ENCODE measurements at places on chromosomes 3 and 15.

DNA sequence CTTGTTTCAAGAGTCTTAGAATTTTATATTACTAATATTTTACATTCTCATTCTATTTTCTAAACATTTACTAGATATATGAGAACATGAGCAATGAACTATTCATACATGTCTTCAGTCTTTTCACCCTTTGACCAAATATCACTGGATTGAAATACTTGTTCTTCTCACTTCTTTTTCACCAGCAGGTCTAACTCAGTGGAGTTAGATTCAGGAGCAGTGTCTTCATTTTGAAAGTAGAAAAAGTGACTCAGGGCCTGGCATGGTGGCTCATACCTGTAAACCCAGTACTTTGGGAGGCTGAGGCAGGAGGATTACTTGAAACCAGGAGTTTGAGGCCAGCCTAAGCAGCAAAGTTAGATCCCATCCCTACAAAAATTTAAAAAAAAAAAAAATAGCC, 70.8 kb downstream of the USP13 start:
- DNase-seq = no peak

GRCh38 chr3:172279191-172279640, 169.0 kb downstream of the GHSR start:
- DNase-seq = no peak

DNA sequence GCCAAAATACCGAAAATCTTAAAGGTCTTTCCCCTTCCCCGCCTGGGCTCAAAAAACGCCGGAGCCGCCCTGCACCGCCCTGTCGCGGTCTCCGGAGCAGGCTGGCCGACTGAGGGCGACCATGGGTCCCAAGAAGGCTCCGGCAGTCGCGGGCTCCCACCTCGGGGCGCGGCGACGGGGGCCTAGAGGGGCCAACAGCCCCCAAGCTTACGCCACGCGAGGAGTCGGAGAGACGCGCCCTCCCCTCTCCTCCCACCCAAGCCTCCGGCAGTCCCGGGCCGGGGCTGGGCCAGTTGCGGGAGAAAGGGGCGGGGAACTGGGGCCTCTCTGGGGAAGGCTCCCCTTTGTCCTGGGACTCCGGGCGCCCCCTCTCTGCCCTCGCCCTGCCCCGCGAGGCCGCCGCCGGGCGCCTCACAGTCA, 69.2 kb downstream of the GOLGA8B start:
- DNase-seq = no peak

GRCh38 chr15:36550650-36551049, 28.8 kb upstream of the CDIN1 start:
- DNase-seq = no peak

GRCh38 chr3:13546667-13547171, 2.2 kb upstream of the FBLN2 start:
- DNase-seq = no peak

DNA sequence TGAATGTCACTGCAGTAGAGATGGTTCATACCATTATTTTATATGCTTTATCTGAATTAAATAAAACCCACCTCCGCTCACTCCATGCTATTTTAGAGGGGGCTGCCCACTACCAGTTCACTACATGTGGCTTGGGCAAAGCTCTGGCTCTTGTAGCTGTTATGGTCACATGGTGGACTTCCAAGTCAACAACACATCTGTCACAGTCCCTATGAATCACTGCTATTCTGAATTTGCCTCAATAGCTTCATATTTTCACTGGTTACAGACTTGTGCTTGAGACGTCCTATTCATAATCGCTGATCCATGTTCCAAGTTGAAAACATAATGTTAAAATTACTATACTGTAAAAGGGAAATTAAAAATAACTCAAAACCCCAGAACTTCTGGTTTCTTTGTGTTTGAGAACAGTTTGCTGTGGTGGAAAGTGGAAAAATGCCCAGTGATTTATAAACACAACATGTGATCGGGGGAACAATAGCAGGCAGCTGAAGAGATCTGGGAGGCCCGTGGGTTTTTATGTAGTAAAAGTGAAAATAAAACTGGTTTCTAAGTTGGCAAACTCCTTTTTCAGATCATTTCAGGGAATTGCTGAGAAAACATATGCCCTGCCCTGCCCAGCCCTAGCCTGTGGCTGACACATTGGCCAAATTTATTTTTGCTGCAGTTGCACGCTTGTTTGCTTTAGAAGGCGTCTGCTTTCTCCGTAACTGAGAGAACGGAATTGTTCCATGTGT, 128.8 kb upstream of the PRR23C start:
- DNase-seq = no peak

DNA sequence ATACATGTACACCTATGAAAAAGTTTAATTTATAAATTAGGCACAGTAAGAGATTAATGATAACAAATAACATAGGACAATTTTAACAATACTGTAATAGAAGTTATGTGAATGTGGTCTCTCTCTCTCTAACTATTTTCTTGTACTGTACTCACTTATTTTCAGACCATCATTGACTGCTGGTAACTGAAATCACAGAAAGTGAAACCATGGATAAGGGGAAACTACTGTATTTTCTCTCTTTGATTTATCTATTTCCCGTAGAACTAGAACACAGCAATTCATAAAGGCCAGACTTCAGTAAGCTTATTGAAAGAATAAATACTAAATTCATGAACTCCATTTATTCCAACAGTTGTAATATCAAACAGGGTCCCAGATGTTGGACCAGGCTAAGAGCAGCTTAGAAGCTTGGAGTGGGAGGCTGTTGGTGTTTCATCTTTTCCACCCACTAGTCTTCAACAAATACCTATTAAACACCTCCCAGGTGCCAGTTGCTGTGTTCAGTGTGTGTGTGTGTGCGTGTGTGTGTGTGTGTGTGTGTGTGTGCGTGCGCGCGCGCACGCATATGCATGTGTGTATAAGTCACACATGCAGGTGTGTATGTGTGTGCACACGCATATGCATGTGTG, 235.4 kb downstream of the FOXP1 start:
- no peak for DNase-seq

DNA sequence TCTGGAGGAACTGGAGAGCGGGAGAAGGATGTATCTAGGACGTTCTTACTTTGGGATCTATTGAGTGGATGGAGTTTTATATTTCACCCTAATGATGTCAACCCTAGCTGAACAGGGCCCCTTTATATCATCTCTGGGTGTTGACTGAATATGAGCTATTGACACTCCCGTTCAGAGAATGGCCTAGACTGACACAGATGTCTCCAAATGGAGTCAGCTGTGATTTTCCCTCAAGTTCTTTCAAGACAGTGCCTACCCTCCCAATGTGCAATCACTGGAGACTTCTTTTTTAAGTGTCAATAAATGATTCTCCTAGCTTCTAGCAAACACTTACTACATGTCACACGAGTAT, 63.8 kb downstream of the FRMD4B start:
- no peak for DNase-seq

GRCh38 chr15:51319539-51319938, 18.9 kb downstream of the CYP19A1 start:
- DNase-seq = no peak

All from stimulated activated CD4-positive, alpha-beta T cell treated with anti-CD3 and anti-CD28 coated beads, Interleukin-15, amount 100 ng/mL, for 48 hours (primary cell).